Hematopoietic multipotent progenitor cell treated with erythropoietin and hydrocortisone succinate and interleukin-3 and kit ligand, for 6 days (in vitro differentiated cells): ENCODE measurements at places on chromosomes 6 and 20.

- DNase-seq = no peak
Measured at GRCh38 chr20:24968278-24968800, 19.3 kb downstream of the CST7 start.

DNA sequence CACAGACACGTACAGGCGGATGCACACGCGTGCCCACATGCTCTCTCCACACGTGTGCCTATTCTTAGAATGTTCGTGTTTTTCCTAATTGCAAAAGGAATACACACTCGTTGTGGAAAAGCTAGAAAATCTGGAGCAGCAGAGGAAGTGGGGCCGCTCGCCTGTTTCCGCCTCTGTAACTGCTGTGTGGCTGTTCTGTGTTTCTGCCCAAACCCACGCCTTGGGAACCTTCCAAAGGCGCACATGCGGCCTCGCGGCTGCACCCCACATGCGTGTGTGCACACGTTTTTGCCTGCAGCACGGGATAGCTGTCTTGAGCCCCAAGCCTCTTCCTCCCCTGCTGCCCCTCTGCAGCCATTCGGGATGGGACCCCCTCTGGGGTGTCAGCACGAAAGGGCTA, 12.2 kb downstream of the SLC17A9 start:
- no peak for DNase-seq

GRCh38 chr20:33474097-33474873, 15.6 kb upstream of the CBFA2T2 start:
- DNase-seq = no peak

DNA sequence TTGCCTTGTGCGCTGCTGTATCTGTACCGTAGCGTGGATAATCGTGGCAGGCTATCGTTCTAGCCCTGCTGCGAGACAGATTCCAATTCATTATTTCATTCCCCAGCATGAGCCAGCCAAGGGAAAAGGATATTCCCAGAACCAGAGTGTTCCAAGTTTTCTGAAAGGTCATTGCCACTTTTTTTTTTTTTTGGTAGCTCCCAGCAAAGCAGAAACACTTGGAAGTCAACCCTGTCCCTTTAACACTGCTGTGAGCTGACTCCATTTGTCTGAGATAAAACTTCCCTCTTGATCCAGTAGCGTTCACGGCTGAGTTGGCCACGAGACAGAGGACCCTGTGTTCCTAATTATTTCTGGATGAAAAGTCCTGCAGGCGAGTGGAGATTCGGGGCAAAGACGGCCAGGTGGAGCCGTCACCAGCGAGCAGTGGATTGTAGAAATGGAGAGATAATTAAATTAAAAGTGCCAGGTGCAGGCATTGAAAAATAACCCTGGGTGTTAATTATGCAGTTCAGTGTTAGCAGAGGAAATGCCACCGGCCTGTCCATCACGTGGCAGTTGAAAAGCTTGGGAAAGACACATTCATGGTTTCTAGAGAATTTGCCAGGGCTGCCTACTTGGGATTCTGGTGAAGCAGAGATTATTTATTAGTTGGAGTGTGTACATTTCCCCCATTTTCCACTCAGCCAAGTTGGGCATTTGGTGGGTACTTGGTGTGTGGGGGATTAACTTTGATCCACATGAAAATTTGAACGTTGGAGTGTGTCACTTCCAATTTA, 164.2 kb downstream of the SLC24A3 start:
- DNase-seq = no peak

GRCh38 chr6:105774247-105774646, 311.9 kb upstream of the PRDM1 start:
- no peak for DNase-seq

DNA sequence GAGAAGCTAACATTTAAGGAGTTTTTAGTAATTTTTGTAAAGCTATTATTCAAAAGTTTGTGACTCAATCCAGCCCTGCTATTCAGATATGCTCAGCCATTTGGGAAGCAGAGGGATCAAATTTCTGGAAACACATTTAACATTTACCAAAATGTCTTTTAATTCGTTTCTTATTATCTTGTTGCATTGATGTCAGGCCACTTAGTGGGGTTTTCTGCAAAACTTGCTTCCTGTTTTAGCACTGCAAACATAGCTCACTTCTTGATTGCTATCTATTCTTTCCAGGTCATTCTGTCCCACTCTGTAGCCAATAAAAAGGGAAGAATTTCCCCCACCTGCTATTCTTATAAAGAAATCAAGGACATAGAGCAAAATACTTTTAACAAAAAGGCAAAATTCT, 176.9 kb upstream of the SUPT3H start:
- peak; percentile 17 for DNase-seq

DNA sequence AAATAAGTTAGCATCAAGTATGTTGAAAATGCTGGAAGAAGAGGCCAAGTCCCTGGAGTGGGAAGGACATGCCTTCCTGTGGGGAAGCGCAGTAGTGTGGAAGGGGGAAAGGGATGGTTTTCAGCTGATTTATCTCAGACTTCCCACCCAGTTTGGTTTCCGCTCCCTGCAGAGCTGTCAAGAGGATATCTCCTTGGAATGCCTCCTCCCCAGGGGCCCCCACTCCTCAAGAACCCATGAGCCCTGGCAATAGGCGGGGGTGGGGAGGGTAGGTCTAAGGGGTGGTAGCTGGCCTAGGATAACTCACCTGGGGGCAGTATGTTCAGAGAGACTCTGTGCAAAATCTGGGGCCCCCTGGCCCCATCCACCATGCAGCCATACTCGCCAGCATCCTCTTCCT, 696 bp downstream of the TREML1 start:
- no peak for DNase-seq

DNA sequence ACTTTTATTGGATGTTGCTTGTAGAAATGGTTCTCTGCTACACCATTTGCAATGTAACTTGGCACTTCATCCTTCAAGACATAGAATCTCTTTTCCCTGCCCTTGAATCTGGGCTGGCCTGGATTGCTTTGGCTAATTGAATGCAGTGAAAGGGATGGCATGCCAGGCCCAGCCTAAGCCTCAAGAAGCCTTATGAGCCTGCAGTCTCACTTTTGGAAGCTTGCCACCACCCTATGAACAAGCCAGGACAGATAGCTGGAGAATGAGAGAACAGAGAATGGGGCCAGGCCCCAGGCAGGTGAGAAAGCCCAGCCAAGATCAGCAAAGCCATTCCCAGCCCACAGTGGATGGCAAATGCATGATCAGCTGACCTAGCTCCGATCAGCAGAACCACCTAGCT, 350.7 kb upstream of the RNF24 start:
- DNase-seq = no peak

GRCh38 chr20:8780915-8781314, 288.0 kb upstream of the PLCB4 start:
- DNase-seq = no peak

GRCh38 chr20:49484180-49485140, 2.0 kb upstream of the KCNB1 start:
- DNase-seq = peak; percentile 77

DNA sequence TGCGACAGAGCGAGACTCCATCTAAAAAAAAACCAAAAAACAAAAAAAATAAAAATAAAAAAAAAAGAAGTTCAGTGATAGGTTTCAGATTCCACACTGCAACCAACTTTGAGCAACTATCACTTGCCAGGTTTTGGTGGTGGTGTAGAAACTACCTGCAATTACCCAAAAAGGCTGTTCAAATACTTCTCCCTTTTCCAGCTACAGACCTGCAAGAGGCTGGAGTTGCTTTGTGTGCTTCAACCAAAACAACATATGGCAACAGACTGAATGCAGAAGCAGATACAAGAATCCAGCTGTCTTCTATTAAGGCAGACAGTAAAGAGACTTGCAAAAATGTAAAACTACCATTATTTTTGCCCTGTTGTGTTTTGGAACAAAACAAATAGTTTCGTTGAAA, 9.3 kb upstream of the BCAS1 start:
- no peak for DNase-seq

DNA sequence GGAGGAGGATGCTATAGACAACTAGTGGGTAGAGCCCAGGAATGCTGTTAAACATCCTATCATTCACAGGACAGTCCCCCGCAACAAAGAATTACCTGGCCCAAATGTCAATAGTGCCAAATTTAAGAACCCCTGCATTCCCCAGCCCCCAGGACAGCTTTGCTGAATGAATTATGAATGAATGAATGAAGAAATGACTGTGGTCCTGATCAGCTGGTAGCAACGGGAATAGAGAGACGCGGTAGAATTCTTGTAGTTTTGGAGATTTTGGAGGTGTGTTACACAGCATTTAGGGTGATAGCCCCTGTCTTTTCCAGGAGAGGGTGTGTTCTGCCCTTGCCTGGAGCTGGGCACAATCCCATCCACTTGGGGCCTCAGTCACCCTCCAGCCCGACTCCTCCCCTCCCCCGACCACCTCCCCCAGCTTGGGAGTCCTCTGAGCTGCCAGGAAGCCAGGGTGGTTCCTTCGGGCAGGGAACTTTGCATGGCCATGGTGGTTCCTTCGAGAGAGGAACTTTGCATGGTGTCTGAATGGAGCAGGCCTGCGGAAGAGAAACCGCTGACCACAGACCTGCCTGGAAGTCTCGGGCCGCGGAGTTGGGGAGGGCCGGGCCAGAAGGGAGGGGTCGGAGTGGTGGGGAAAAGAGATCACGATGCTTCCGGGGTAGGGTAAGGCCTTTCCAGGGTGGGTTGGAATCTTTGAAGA, 1.0 kb upstream of the HCK start:
- peak; percentile 46 for DNase-seq

DNA sequence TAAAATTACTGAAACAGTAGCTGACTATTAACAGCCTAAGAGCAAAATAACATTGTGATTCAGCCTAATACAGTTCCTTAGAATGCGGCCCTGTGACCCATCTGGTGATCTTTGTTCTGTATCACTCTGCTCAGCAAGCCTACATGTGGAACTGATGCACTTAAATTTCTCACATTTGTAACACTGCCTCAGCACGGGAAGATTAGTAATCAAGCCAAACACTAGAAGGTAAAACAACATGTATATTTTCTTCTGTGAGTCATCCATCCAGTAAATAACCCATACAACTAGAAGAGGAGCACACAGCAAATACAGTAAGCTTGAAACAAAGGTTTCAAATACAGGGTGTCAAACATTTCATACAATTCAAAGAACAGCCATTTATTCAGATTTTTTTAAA, 189.7 kb upstream of the NOX3 start:
- DNase-seq = no peak

DNA sequence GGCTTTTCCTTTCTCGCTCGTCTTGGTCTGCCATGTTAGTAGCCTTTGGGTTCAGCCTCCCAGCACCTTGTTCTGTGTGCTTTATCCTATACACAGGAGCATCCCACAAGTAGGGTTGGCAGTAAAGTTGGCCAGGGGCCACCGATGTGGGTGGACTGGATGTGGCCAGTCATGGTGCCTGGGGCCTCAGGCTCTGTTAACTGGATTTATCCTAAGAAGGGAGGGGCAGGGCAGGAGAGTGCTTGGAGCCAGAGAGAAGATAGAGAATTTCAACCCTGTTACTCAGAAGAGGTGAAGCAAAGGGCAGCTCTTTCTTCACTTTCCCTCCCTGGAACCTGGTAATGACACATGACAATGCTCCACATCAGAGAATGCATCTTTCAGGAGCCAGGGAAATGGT, 14.1 kb upstream of the SIRPB2 start:
- DNase-seq = no peak

GRCh38 chr20:17395729-17396128, 135.4 kb downstream of the BFSP1 start:
- DNase-seq = no peak

DNA sequence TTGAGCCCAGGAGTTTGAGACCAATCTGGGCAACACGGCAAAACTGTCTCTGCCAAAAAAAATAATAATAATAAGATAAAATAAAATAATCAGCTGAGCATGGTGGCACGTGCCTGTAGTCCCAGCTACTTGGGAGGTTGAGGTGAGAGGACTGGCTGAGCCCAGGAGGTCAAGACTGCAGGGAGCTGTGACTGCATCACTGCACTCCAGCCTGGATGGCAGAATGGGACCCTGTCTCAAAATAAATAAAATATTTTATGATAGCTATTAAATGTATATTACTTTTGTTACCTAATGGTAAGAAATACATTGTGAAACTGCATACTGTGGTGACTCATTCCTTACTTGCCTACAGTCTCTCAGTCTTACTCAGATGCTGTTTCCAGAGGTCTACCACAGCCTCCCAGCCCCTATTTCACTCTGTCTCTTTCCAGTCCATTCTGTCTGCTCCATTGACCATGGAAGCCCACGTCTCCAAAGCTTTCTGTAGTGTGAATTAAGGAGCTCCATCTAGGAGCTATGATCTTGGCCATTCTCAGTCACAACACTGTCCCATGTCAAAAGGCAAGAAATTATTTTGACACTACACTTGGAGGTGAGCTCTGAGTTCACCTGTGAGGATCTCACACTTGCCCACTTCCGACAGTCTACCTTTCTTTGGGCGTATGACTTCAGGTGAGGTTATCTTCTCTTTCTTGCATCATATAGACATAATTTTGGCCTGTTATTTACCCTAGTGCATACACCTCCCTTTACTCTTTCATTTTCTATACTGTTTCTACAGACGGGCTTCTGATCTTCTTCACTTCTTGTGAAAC, 22.4 kb upstream of the SNX9 start:
- no peak for DNase-seq

GRCh38 chr20:62219992-62220665, at the start of gene HRH3:
Gene HRH3 (minus strand): TSS chr20:62220278. CDS start chr20:62219970, 308 bp downstream.
- peak; percentile 70 for DNase-seq

DNA sequence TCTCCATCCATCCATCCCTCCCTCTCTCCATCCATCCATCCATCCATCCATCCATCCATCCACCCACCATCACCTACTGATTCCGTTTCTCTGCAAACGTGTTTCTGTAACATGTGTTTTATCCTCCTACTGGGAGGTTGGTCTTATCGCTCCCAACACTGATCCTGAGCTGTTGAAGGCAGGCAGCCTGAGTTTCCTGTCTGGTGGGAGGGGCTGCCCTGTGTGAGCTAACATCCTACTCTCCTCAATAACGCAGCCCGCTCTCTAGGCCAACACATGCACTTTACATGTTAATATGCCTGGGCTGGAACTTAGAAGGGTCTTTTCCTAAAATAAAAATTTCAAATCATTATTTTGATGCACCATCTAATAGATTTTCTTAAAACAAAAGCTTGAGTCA, 126.5 kb downstream of the WDR27 start:
- no peak for DNase-seq

- no peak for DNase-seq
Measured at GRCh38 chr6:63268574-63268973, 51.2 kb downstream of the LGSN start.

- DNase-seq = no peak
Measured at GRCh38 chr20:40446888-40447287, 242.1 kb downstream of the MAFB start.

- DNase-seq = peak; percentile 82
Measured at GRCh38 chr6:130513770-130514169, 148.0 kb downstream of the TMEM200A start.
